Activated T-cell treated with anti-CD3 and anti-CD28 coated beads, Interleukin-2, amount 50 U/mL, for 72 hours (primary cell): ENCODE measurements at places on chromosomes 4 and X. TPM values are rescaled to one million over a fixed set of nuclear protein-coding genes. Genes with fewer than 3 reads are reported as not detected.

The CPLX1 gene
- 1.3 TPM for total RNA-seq

The VCX gene
- total RNA-seq: not detected

DNA sequence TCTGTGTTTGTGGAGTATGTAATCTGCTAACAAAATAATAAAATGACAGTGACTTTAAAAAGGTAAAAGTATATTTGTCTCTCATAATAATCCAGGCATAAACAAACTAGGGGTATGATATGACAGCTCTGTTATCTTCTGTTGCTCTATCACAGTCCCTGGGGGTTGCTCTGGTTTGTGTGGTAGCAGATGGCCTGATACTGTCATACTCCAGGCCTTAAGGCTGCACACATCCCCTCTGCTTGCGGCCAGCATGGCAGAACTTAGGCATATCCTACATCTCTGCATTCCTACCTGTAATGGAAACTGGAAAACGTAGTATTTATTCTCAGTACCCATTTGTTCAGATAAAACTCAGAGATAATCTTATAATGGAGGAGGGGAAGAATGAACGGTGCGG lies 117.9 kb upstream of the HAND2 start:
- DNase-seq: no peak

The PPEF1 gene
- total RNA-seq: 0.74 TPM

The TKTL2 gene
- total RNA-seq: not detected

The RENBP gene
- total RNA-seq: 13.9 TPM

GRCh38 chr4:161577579-161578301 lies 586.1 kb downstream of the FSTL5 start:
- no peak for DNase-seq

GRCh38 chr4:82044141-82044993 lies 329.4 kb downstream of the HNRNPD start:
- peak; percentile 29 for DNase-seq

DNA sequence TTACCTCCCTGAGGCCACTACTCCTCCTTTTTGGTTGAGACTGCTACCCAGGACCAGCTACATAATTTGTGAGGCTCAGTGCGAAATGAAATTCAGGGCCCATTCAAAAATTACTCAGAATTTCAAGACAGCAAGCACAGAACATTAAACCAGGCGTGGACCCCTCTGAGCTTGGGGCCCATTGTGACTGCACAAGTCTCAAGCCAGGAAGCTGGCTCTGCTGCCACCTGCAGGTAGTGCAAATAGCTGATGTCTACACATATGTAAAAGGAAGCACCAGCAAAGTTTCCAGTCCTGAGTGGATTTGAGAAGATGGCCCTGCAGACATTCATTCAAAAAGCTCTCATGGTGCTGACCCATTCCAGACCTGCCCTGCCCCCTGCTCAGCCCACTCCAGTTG lies 213.4 kb upstream of the LNX1 start:
- DNase-seq: peak; percentile 28

- DNase-seq: no peak
These were observed 17.1 kb upstream of the ADRA2C start for GRCh38 chr4:3749081-3749480.

DNA sequence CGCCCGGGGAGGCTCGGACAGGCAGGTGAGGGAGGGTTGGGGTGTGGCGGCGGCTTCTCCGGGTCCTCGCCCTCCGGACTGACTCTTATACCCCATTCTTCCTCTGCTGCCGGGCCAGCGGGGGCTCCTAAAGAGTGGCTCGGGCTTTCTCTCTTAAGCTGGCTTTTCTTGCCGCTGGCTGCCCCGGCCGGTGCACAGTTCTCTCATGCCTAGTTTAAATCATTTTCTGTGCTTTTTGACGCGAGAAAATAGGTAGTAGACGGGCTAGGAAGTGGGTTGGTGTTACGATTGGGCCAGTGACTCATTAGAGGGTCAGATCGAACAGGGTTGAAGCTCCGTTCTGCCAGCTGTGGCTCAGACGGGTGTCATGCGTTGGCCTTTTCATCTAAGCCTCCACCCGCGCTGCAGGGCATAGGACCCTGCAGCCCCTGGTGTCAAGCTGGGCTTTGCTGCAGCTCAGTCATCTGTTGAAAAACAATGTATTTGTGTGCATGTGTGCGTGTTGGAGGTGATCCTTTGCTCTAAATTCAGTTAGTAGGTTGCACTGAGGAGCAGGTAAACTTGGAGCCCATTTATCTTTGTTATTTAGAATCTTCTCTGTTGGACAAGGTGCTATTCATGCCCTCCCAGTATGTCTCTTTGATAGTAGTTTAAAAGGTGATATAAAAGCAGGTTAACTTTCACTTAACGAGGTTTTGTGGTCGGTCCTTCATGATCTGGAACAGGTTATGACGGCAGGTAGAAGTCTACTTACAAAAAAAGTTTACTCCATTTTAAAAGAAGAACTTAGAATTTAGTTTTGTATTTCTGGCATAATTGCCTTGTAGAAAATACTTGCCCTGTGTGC lies 802 bp downstream of the BMP2K start:
- peak; percentile 59 for DNase-seq

GRCh38 chr4:125741825-125742452 lies 427.2 kb downstream of the FAT4 start:
- no peak for DNase-seq

DNA sequence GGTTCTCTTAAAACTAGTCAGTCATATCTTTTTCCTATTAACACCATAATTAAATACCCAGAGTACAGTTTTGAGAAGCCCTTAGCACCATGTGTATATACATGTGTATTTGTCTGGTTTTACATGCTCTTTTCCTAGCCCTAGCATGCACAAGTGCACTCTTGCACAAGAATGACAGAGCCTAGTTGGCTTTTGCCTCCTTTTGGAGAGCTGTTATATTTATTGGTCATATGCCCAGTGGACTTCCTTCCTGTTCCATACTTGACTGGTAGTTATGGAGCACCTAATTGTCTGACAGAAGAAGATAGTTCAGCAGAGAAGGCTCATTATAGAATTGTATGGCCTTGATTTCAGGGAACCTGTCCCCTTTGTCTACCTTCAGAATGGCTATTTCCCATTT lies 155.6 kb downstream of the ARX start:
- DNase-seq: no peak

The GPM6B gene
- total RNA-seq: not detected

GRCh38 chr4:153927451-153927850 lies 138.6 kb upstream of the SFRP2 start:
- DNase-seq: no peak

GRCh38 chrX:21132686-21133393 lies 241.4 kb upstream of the CNKSR2 start:
- DNase-seq: no peak

The CCDC120 gene
- total RNA-seq: 9.0 TPM

- DNase-seq: no peak
These were observed 19.5 kb upstream of the STARD8 start for GRCh38 chrX:68627986-68628385.

The ADAD1 gene
- total RNA-seq: not detected

DNA sequence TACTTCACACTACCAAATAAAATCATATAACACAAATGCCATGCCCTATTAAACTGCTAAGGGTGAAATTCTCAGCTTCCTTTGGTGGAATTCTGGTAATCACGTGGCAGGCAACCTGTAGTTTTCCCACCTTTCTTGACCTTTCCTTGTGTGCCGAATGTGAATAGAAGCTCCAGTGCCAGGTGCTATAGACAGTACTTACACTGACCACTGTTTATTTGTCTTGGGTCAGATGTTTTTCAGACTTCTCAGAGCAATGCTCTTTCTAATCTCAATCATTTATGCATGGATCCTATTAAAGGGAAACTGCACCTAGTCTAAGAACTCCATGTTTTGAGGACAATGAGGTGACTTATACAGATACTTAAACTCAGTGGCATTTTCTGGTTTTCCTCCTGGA lies 296.8 kb upstream of the DIAPH2 start:
- DNase-seq: no peak
